ENCODE measurements at places on chromosomes 6 and 20.

- DNase-seq: no peak
Observed at GRCh38 chr6:134706806-134707205, 243.1 kb downstream of the ALDH8A1 start.

DNA sequence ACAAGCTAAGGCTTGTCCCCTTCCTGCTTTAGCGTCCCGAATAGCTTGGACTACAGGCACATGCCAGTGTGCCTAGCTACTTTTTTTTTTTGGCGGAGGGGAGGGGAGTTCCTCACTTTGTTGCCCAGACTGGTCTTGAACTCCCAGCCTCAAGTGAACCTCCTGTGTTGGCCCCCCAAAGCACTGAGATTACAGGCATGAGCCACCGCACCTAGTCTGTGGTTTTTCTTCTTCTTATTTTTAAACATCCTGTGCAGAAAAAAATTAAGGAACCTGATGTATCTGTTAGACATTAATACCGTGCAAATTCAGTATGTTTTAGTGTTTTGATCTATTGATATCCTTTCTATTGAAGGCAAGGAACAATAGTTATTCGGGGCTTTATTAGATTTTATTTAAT is 25.7 kb downstream of the HIVEP1 start:
- no peak for DNase-seq

GRCh38 chr6:148750838-148751792 is 4.3 kb downstream of the UST start:
- no peak for DNase-seq

GRCh38 chr20:32560989-32561830 is 23.9 kb downstream of the NOL4L start:
- no peak for DNase-seq

- DNase-seq: no peak
Observed at GRCh38 chr6:134063121-134063965, 10.9 kb upstream of the SLC2A12 start.

DNA sequence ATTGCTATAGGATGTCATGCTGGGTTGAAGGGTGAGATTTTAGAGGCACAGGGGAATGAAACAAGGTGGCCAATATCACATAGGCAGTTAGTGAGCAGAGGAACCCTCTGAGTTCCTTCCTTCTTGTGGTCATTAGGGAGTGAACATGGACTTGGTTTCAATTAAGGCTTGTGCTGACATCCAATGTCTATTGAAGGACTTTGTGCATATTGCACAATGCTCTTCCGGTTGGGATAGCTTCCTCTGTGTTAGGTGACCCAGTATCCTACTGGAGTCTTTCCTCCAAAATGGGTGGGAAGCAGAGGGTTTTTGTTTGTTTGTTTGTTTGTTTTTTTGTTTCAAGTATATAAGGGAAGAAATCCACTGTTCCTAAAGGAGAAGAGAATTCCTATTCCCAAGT is 98.5 kb downstream of the HDGFL1 start:
- DNase-seq: no peak

Data from kidney epithelial cell (primary cell).